Osteoblast (primary cell): ENCODE measurements at places on chromosomes 12 and 14.

DNA sequence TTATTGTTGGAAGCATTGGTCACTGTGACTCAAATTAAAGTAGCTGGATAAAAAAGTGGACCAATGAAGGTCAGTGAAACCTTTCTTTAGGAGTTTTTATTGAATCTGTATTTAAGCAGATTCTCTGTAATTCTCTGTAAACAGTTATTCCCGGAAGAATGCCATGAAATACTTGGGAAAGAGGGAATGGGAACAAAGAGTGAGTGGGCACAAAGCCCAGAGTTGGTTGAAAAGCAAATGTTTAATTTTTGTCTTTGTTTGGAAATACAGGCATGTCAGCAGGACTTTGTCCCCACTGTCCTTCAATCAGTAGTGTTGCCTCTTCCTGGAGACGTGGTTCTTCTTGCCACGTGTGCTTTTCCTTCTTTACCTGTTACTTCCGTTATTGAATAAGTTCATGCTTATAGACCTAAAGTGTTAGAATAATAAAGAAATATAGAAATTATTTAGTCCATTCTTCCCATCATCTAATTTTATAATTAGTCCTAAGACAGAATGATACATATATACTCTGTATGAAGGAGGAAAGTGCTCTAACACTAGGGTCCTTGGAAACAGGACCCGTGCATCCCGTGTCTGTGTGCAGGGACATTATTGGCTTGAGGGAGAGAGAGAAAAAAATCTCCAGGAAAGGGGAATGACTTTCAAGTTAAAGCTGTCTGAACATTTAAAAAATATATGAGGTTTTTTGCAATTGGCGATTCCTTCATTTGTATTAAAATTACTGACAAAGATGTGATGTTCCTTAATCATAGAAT, 2.0 kb upstream of the ANG start:
- DNase-seq: no peak

DNA sequence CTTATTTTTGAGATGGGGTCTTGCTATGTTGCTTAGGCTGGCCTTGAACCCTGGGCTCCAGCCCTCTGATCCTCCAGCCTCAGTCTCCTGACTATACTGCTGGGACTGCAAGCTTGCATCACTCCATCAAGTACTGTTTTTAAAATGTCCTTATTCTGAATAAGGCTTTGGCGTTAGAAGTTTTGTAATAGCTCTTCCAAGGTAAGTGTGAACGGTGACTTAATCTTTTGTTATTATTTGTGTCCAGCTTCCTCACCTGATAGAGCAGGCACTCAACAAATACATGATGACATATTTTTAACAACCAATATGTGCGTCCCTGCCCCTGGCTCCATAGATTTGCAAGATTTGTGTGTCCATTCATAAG, 1.4 kb downstream of the C1RL start:
- DNase-seq: no peak

DNA sequence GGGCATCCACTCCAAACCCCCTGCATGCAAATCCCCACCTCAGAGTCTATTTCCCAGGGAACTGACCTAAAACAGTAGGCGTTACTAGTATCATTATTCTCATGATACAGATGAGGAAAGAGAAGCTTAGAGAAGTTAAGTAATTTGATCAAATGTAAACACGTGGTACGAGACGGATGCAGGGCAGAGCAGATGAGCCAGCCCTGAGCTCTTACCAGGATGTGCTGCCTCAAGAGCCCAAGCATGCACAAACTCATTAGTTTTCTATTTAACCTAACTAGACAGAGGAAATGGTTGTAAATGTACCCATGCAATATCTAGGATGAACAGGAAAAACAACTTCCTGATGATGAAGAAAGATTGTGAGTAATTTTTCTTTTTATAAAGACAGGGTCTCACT, 173.3 kb upstream of the RASSF8 start:
- DNase-seq: no peak

DNA sequence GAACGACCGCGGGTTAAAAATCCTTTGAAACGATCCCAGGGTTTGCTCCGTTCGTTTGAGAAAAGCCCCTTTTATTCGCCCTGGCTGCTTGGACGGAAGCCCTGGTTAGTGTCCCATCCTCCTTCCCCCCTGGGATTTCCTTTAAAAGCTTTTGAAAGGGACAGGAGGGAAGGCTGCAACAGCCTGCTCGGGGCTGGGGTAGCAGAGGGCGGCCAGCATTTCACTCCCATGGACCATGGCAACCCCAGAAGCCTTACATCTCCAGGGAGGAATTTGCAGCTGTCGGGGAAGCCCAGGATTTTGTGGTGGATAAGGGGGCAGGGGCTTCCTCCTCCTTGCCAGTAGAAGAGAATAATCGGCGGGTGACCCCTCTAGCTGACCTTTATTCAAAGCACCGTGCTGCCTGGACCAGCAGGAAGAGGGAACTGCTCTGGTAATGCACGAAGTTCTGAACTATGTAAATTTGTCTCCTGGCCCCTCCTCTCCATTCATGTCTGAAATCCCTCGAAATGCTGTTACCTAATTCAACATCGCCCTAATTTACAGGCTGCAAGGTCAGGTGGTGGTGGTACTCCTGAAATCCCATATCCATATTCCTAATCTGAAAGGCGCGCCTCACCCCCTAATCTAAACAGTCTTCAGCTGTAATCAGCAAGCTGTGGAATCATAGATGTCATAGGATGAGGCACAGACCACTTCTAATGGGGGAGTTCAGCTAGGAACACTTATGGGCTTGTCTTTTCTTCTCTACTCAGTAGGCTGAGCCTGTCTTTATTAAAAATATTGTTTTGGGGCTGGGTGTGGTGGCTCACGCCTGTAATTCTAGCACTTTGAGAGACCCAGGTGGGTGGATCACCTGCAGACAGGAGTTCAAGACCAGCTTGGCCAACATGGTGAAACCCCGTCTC, 1.0 kb upstream of the CLIP1 start:
- DNase-seq: peak; percentile 62

DNA sequence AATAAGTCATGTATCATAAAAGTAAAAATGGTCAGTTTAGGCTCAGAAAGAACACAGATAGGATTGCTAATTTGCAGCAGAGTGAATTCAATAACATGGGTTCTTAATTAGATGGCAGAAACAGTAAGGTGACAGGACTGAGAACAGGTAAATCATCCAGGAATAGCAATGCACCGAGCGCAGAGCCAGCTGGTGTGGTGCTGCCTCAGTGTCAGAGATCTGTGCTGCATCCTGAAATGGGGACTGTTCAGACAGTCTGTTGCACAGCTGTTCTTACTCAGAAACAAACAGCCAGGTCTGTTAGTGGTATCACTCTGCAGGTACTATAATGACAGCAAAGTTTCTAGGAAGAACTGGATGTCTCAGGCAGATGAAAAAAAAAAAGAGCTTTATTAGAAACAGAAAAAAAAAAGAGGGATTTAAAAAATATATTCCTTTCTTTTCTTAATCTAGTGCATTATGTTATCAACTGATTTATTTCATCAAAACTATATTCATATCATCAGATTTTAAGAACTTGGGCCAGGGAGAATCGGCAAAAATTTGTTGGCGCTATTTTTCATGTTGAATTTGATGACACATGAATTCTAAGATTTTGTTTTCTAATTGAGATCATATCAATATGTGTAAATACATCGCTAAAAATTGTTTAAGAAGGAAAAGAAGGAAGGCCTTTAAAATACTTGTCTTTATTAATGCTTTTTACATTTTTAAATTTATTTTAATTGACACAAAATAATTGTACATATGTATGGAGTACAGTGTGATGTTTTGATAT, 501.8 kb downstream of the PRKD1 start:
- no peak for DNase-seq
